Effector CD4-positive, alpha-beta T cell (primary cell): ENCODE measurements at places on chromosomes 11 and 22.
A peak's percentile ranks its signal among the peaks of the same experiment; 100 is the strongest.

- DNase-seq: no peak
Observed at GRCh38 chr22:26325641-26326040, 103.4 kb upstream of the ASPHD2 start.

GRCh38 chr22:18156878-18157713 lies 7.1 kb downstream of the USP18 start:
- peak; percentile 9 for DNase-seq

DNA sequence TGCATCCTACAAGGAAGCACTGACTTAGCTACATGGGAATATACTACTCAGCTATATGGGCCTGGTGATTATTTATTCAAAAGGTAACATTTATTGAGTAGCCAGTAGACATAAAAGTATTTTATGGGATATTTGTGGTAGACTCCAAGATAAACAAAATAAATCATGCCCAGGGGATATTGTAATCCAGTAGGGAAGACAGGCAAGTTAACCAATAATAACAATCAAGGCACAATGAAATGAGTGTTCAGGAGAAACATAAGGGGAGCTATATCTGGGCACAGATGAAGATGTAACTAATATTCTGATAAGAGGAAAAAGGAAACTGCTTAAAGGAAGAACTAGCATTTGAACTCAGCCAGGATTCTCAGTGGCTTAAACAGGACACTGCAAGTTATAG lies 161.4 kb upstream of the MTNR1B start:
- DNase-seq: no peak

DNA sequence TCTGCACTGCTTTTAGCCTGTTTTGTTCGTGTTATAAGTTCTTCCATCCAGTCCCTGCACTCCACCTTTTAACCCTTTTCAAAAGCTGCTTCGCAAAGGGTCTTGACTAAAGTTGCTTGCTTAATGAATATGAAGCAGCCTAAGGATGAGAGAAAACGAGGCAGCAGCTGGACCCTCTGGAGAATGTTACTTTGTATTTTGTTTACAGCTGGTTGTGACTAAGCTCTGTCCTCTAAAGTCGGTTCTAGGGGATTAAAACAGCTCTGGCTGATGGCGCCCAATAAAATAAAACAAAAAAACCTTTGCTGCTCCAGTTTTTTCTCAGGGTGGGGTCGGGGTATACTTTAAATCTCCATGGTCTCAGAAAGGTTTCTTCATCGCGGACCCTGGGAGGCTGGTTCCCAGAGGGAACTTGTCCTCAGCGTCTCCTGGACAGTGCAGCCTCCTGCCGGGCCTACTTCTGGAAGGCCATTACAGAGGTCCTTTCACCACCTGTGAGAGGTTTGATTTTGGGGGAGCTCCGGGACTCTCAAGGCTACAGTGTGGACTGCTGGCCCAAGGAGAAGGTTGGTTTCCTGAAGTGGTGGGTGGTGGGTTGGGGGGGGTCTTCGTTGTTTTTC lies 836 bp upstream of the RBM4 start:
- no peak for DNase-seq

- DNase-seq: no peak
Observed at GRCh38 chr11:87398931-87399330, 361.2 kb downstream of the TMEM135 start.

GRCh38 chr11:44033856-44034255 lies 13.9 kb upstream of the ACCSL start:
- DNase-seq: no peak

GRCh38 chr11:119854521-119854920 lies 125.5 kb upstream of the NECTIN1 start:
- no peak for DNase-seq

- no peak for DNase-seq
Observed at GRCh38 chr22:28413612-28414399, 265.8 kb downstream of the TTC28 start.

DNA sequence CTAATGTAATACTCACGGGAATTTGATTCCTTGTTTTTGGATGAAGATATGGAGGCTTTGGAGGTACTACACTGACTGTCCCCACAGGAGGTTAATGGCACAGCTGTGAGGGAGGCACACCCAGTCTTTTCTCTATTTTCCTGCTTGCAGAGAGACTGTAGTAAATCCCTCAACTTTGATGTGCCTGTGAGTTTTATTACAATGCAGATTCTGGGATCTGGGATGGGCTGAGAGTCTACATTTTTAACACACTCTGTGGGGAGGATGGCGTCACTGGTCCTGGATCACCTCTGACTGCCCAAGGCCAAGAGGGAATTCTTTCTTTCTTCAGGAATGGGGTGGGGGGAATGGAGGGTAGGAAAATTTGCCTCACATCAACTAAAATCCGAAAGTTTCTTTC lies 80.2 kb upstream of the NTM start:
- DNase-seq: no peak

- DNase-seq: no peak
Observed at GRCh38 chr11:1139441-1140083, 18.2 kb upstream of the MUC5AC start.
